LoVo (cell line): ENCODE measurements at places on chromosomes 11 and 22.

DNA sequence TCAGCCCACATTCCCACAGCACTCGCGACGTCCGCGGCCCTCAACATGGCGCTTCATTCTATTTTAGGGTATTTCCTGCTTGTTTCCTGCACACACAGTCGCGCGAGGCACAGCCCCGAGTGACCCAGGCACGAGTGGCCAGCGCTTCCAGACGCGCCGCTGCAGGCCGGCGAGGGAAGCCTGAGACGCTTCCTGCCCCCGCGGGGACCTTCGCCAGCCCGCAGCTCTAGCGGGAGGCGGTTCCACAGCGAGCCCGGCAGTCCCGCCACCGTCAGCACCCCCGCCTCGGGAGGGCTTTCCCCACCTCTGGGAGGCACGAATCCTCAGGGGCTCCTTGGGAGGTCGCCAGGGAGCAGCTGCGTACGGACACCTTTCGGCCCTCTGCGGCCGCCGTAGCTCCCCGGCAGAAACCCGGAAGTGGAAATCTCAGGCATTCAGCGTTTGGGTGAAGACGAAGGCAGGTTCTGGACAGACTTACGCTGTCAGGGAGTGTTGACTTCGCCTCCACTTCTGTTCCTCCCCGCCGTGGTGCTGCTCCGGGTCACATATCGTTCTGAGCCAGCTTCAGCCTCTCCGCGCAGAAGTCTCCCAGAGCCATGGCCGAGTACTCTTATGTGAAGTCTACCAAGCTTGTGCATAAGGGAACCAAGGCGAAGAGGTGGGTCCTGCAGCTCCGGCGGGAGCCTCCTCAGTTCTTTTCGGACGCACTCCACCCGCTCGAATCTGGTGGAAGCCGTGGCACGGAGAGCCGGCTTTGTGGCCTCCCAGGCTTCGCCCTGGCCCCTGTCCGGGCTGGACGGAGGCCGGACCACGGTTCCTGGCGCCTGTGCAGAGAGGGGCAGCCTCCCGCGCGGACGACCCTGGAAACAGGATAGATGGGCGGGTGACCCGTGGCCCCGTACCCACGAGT, 2925.9 kb upstream of the OR11H1 start:
- DNase-seq, result no peak

- DNase-seq, result no peak
Measured at GRCh38 chr11:119486691-119487259, 63.8 kb upstream of the THY1 start.

DNA sequence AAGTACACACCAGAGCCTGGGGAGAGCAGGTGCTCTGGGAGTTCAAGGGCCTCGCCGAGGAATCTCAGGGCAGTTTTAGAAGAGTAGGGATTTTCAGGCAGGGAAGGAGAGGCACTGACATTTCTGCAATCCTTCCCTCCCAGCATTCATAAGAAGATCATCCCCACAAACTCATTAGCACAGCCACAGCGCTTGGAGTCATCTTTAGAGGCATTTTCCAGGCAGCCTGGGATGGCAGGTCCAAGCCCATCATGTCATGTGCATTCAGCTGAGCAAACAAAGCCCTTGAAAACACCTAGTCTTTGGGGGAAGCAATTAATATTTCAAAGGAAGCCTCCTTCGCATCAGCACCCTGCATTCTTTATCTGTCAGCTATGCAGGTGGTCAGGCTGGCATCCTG, 43.8 kb downstream of the MAP6 start:
- DNase-seq, result no peak

DNA sequence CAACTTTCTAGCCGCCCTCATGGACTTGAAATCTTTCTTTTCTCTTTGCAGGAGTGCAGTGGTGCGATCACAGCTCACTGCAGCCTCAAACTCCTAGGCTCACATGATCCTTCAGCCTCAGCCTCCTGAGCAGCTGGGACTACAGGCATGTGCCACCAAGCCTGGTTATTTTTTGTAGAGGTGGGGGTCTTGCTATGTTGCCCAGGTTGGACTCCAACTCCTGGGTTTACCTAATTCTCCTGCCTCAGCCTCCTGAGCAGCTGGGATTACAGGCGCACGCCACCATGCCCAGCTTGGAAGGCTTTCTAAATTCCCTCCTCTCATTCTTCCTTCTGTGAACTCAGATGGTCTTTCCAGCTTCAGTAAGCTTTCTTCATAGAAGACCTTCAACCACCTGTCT, 4.7 kb upstream of the APOA1 start:
- DNase-seq, result no peak

GRCh38 chr11:6414874-6415328, 4.0 kb downstream of the APBB1 start:
- no peak for DNase-seq

DNA sequence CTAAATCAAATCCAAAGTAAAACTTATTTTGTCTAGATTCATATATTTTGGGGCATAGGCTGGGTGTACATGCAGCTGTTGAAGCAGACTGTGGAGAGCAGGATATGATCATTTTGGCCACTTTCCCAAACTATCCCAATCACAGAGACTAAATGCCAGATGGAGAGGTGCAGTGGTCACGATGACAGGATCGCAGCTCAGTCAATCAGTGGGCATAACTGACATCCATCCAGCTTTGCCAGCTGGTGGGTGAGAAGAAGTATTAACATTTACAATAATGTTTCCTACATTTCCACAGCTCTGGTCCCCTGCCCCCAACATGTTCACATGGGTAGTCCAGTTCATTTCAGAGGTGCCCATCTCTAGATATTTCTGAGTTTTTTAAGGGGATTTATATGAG, 255.5 kb upstream of the SESN3 start:
- no peak for DNase-seq

DNA sequence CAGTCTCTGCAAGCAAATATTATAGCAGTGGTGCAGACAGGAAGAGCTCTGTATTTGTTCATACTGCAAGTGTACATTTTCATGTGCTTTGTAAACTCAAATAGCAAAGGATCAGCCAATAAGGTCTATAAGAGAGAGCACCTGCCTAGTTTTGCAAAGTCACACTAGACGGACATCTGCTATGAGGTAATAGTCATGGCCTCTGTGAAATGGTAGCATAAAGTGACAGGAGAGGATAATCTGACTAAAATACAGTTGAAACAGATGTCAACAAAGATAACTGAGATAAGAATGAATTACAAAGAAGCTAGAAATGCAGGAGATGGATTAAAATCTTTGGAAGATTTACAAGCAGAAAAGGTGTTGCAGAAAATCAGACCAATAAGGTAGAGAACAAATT, 70.6 kb upstream of the SPON1 start:
- DNase-seq, result no peak

- no peak for DNase-seq
Measured at GRCh38 chr11:32427935-32428664, 7.2 kb downstream of the WT1 start.
